ENCODE measurements at places on chromosomes 3 and 15.

DNA sequence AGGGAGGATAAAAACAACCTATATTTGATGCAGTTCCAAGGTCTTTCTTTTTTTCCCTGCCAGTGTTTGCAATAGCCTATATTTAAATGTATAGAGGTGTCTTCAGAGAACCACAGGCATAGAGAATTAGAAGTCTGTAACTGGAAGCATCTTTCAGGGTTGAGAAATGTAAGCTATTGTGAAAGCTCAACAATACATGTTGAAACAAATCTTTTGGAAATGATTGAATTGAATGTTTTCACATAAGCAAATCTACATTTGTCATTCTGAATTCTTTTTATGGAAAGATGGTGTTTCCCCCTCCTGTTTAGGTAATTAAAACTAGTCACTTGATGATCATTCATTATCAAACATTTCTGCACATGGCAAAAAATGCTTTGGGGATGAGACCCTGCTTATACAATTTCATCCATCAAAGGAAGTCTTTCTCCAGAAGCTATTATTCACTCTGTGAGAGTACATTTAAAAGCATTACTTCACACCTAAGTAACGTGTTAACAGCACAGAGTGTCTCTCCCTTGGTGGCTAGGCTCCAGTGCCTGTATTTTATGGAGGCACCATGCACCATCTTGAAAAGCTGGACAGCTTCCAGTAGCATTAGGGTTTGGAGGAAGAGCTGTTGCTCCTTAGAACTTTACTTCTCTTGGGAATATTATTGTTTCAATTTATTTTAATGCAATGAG lies 406.2 kb downstream of the LSAMP start:
- DNase-seq: no peak

GRCh38 chr3:2303566-2303965 lies 204.9 kb downstream of the CNTN4 start:
- DNase-seq: peak; percentile 5

- no peak for DNase-seq
These were observed 47.6 kb downstream of the PSMD6 start for GRCh38 chr3:63975723-63976122.

GRCh38 chr15:42826251-42826890 lies 89.4 kb upstream of the CDAN1 start:
- no peak for DNase-seq

GRCh38 chr3:54547051-54547450 lies 380.8 kb downstream of the LRTM1 start:
- DNase-seq: no peak

DNA sequence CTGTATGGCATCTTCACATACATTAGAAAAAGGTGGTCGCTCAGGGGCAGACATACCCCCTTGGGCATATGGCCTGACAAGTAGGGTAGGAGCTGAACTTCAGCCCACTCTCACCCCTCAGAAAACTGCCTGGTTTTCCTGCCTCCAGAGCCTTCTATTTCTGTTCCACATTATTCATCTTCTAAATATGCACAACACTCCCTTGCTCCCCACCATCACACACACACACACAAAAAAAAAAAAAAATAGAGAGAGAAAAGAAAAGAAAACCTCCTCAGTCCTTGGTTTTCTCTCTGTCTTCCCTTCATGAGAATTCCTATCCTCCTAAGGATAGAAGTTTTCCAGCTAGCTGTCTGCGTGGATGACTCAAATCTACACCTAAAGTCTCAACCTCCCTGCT lies 5.6 kb upstream of the ROPN1 start:
- DNase-seq: no peak

- DNase-seq: no peak
These were observed 304.5 kb downstream of the AGBL1 start for GRCh38 chr15:86384186-86384585.

- peak; percentile 16 for DNase-seq
These were observed 126.5 kb downstream of the FMN1 start for GRCh38 chr15:33068007-33068481.

All from activated CD8-positive, alpha-beta T cell treated with anti-CD3 and anti-CD28 coated beads for 36 hours (primary cell).